Pulmonary artery endothelial cell (primary cell): ENCODE measurements at places on chromosomes 16 and 17. TPM values are rescaled to one million over a fixed set of nuclear protein-coding genes. Genes with fewer than 3 reads are reported as not detected.

The HS3ST4 gene
- total RNA-seq, result not detected in 2 replicates

The ZNF267 gene
- 29.1 and 32.9 TPM in 2 replicates for total RNA-seq

The SLC2A4 gene
- total RNA-seq, result 0.07 and 0.11 TPM in 2 replicates

The OTOA gene
- total RNA-seq, result 0.11 TPM in 1 of 2 replicates, not detected in the other

The CSNK1D gene
- 58.5 and 58.9 TPM in 2 replicates for total RNA-seq

The TMIGD1 gene
- total RNA-seq, result not detected in 2 replicates

The PLLP gene
- total RNA-seq, result 1.5 and 8.4 TPM in 2 replicates

The ACD gene
- 15.3 and 22.5 TPM in 2 replicates for total RNA-seq

The CMTM2 gene
- total RNA-seq, result not detected in 2 replicates

The LCMT1 gene
- 26.6 and 29.7 TPM in 2 replicates for total RNA-seq

The BCAR1 gene
- total RNA-seq, result 118 and 122 TPM in 2 replicates

The CALB2 gene
- not detected in 2 replicates for total RNA-seq

The CES5A gene
- total RNA-seq, result not detected in 2 replicates

The YPEL2 gene
- 29.9 and 78.8 TPM in 2 replicates for total RNA-seq

The TP53TG3C gene
- not detected in 2 replicates for total RNA-seq

The SLC52A1 gene
- 0.07 TPM in 2 replicates for total RNA-seq

The WFIKKN2 gene
- not detected in 2 replicates for total RNA-seq

The TBC1D26 gene
- not detected in 2 replicates for total RNA-seq

The CMTM3 gene
- 23.5 and 23.7 TPM in 2 replicates for total RNA-seq

The ENDOV gene
- 14.7 and 20.6 TPM in 2 replicates for total RNA-seq

The BRIP1 gene
- total RNA-seq, result 7.1 and 7.9 TPM in 2 replicates

The HSD17B1 gene
- 0.18 and 0.79 TPM in 2 replicates for total RNA-seq

The RSAD1 gene
- 27.0 and 28.2 TPM in 2 replicates for total RNA-seq

The CD300LF gene
- not detected in 2 replicates for total RNA-seq

The EVI2A gene
- total RNA-seq, result 0.33 and 0.35 TPM in 2 replicates

The OR3A2 gene
- not detected in 2 replicates for total RNA-seq

The KRTAP1-1 gene
- total RNA-seq, result not detected in 2 replicates

The STAT5A gene
- 33.9 and 36.1 TPM in 2 replicates for total RNA-seq

The TNRC6A gene
- total RNA-seq, result 24.3 and 49.0 TPM in 2 replicates

The MYH2 gene
- not detected in 2 replicates for total RNA-seq

The GNPTG gene
- total RNA-seq, result 27.0 and 27.5 TPM in 2 replicates

The CCL11 gene
- total RNA-seq, result not detected in 2 replicates

The TIGD7 gene
- 3.4 and 4.7 TPM in 2 replicates for total RNA-seq

The INCA1 gene
- total RNA-seq, result 0.13 and 0.28 TPM in 2 replicates

The KRTAP4-16 gene
- total RNA-seq, result not detected in 2 replicates

The ORMDL3 gene
- total RNA-seq, result 25.7 and 26.6 TPM in 2 replicates

The CCL8 gene
- not detected in 2 replicates for total RNA-seq

The OTOP2 gene
- not detected in 2 replicates for total RNA-seq
